ENCODE measurements at places on chromosomes 12 and 14.

GRCh38 chr12:101763246-101763931 is 24.1 kb upstream of the SYCP3 start:
- DNase-seq: no peak

DNA sequence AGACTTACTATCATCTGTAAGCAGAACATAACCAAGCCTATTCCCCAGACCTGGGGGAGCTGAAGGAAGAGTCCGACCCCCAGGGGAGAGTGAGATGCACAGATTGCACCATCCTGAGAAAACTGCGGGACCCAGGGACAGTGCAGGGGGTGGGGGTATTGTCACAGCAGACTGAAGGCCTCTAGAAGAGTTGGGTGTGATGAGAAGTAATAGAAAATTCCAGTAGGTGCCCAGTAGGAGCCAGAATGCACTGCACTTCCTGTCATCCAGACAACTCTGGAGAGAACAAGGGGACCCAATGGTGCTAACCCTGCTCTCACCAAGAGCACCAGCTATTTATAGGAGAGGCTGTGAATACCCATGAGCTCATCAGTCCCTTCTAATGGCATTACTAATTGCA is 190.1 kb downstream of the BCL11B start:
- no peak for DNase-seq

DNA sequence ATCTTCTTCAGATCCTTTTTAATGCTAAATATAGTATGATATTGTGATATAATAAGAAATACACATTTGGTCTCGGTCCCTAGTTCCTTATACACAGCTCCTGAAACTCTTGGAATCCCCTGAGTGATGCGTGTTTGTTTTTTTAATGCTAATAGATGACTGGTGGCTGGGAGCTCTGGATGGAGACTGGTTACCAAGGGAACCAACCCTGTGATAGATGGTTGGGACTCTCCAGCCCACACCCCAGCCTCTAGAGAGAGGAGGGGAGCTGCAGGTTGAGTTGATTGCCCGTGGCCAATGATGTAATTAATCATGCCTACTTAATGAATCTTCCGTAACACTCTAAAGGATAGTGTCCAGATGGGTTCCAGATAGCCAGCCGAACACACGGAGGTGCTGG is 140.6 kb downstream of the FBXL14 start:
- no peak for DNase-seq

- no peak for DNase-seq
These were observed 374.7 kb downstream of the ALG10 start for GRCh38 chr12:34396861-34397590.

- DNase-seq: no peak
These were observed 17.9 kb downstream of the ZFP36L1 start for GRCh38 chr14:68774771-68775613.

GRCh38 chr14:31083781-31084180 is 57.6 kb upstream of the STRN3 start:
- DNase-seq: no peak

GRCh38 chr14:101496776-101497683 is 64.3 kb upstream of the DIO3 start:
- DNase-seq: peak; percentile 27

- DNase-seq: no peak
These were observed 1007.4 kb upstream of the NOVA1 start for GRCh38 chr14:27605282-27605681.

DNA sequence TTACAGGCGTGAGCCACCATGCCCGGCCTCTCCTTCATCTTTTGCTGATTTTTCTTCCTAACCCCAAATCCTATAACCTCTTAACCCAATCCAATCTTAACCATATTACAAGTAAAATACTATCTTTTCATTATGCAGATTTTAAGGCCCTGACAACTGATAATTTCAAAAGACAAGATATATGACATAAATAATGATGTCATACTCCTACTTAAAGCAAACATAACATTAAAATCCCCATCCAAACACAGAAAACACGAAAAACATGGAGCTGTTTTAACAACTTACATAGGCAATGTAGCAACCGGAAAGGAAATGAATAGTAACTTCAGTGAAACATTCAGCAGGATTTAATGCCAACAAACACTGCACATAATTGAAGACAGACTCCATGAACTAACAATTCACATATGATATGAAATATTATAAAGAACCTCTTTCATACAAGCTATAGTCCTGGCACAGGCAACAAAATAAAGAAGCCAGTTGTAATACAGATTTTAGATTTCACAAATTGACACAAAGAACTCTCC is 21.5 kb downstream of the USP44 start:
- no peak for DNase-seq

- DNase-seq: no peak
These were observed 1581.3 kb upstream of the TMEM132C start for GRCh38 chr12:126685636-126686035.

DNA sequence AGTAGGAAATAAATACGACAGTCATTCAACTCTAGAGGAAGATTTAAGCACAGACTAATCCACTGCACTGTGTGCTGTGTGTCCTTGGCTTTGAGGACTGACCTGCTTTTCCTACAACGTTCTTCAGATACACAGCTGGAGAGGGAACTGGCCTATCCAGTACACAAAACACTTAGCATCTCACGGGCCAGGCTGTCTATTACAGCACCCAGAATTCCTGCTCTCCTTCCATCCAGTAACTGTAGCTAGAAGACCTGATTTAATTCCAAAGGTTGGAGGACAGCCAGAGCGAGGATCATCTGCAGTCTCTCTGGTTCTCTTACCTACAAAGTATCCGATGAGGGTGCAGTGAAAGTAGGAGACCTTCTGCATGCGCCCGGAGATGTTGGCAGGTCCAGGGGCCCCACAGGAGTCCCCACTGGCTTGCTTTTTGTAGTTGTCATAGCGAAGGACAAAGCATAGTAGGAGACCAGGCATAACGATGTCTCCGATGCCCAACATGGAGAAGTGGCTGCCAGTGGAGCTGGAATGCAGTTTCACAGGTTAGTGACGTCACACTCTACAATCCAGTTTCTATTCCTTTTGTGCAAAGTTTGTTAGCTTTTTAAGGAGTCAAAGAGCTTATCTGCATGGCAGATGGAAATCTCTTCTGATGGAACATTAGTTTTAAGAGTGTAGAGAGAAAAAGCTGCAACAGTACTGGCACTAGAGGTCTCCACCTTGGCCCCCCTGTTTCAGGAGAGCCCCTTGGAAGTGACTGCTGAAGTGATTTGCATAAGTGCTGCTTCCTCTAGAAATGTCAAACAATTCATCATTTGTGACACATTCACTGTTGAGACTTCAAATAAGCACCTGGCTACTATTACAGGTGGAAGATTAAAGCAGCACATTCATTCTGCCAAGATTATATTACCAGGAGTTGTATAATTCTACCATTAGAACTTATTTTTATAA is 41.7 kb downstream of the ACADS start:
- no peak for DNase-seq

- DNase-seq: no peak
These were observed 16.0 kb downstream of the DBX2 start for GRCh38 chr12:45034861-45035265.

DNA sequence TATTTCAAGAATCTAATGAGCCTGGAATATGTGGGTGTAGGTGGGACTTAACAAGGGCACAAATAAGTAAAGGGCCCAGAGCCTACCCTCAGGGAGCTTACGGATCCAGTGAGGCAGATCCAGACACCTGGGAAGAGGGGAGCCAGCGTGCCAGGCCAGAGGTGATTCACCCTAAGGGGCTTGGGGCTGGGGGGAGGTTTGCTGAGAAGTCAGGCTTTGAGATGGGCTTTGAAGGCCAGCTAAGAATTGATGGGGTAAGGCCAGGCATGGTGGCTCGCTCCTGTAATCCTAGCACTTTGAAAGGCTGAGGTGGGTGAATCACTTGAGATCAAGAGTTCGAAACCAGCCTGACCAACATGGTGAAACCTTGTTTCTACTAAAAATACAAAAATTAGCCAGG is 695 bp upstream of the MMP19 start:
- DNase-seq: no peak

- DNase-seq: no peak
These were observed 92.3 kb downstream of the ERC1 start for GRCh38 chr12:1083151-1083888.

DNA sequence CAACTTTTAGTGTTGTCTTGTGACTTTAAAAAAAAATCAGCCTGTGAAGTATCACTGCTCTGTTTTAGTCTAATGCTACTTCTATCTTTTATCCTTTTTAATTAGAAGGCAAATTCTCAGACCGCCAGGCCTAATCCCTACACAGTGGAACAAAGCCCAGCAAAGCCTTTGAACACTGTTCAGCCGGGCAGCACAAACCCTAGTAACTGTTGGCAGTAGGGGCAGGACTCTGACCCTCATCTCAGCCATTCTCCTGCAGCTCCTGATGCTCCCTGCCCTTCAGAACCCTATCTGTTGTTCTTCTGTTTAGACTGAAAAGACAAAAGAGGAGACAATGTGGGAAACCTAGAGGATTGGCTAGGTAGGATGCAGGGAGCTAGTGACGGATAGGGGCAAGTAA is 78.0 kb upstream of the OTX2 start:
- DNase-seq: no peak

GRCh38 chr12:92732216-92732615 is 29.4 kb downstream of the PLEKHG7 start:
- DNase-seq: no peak

- no peak for DNase-seq
These were observed 54.6 kb downstream of the TRAFD1 start for GRCh38 chr12:112179916-112180315.

GRCh38 chr14:95518045-95518751 is 1.7 kb upstream of the SYNE3 start:
- DNase-seq: peak; percentile 27

GRCh38 chr12:97754306-97754705 is 291.7 kb downstream of the RMST start:
- DNase-seq: no peak

- DNase-seq: no peak
These were observed 170.7 kb downstream of the PPFIA2 start for GRCh38 chr12:81588235-81589008.

DNA sequence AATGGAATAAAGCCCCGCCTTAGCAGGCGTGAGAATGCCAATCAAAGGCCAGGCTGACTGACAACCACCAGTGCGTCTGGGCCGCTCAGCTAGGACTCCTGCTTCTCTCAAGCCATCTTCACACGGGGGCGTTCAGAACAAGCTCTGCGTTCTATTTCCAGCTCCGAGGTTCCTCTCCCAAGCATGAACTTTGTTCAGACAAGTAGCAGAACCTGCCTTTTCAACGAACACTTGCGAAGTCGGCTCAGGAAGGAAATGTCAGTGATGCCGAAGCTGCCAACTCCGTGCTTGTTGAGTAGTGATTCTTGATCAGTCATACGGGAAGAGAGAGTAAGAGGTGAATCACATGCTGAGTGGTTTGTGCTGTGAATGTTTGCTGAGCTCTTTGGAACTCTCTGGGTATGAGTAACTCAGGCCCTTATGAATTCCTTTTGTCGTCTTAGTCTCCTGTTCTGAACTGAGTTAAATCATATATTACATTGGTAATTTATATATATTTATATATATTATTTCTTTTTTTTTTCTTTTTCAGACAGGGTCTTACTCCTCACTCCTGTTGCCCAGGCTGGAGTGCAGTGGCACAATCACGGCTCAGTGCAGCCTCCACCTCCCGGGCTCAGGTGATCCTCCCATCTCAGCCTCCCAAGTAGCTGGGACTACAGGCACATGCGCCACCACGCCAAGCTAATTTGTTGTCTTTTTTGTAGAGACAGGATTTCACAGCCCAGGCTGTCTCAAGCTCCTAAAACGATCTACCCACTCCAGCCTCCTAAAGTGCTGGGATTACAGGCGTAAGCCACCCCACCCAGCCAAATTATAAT is 29.4 kb upstream of the BCL7A start:
- DNase-seq: no peak

GRCh38 chr14:97602438-97603117 is 805.4 kb downstream of the VRK1 start:
- peak; percentile 33 for DNase-seq

- DNase-seq: no peak
These were observed 75.0 kb downstream of the EP400 start for GRCh38 chr12:132024758-132025157.
